Activated effector memory CD4-positive, alpha-beta T cell treated with anti-CD3 and anti-CD28 coated beads, Interleukin-2, amount 50 U/mL, for 16 hours (primary cell): ENCODE measurements at places on chromosomes 6 and 20.
A peak's percentile ranks its signal among the peaks of the same experiment; 100 is the strongest.

DNA sequence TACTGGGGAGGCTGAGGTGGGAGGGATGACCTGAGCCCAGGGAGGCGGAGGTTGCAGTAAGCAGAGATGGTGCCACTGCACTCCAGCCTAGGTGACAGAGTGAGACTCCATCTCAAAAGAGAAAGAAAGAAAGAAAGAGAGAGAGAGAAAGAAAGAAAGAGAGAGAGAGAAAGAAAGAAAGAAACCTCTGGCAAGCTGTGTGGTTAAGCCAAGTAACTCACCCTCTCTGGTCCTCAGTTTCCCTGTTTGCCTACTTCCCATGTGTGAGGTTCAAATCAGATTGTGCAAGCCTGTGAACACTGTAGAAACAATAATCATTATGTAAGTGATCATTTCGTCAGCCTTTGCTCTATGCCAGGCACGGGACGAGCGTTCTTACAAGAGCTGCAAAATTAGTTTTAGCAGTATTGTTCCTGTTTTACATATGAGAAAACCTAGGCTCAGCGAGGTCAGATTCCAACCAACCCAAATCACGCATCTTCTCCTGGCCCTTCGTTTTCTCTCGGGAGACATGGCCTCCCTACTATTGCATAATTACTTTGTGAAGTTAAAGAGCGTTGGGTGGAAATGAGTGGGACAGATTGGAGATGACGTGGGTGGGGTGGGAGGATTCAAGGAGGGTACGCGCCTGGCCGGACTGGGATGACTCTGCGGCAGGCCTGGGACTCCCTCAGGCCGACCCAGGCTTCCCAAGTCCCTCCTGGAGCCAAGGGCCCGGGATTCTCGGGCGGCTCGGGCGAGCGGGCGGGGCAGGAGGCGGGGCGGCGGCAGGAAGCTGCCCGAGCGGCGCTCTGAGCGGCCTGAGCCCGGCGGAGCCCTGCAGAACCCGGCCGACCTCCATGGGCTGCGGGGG is at the start of gene SNX21:
TSS of gene SNX21 (plus strand) at position 770 of the 853 bp plus-strand sequence. CDS start 121 bp downstream, outside the sequence.
- peak; percentile 75 for DNase-seq

DNA sequence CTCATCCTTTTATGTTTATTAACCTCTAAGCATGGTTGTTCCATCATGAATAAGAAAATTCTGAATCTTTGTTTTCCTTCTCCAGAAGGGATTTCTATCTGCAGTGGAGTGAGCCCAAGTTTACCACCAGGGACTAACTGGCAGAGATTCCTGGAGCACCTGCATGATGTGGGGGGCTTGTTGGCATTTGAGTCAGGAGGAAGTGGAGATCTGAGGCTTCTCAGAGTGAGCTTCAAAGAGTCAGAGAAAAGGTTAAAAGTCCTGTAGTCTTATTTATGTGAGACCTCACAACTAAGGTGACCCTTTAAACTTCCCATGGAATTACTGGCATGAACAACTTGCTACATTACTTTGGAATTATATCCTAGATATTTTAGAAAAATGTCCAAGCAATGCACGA is 138.1 kb upstream of the SLC24A3 start:
- DNase-seq, result no peak

DNA sequence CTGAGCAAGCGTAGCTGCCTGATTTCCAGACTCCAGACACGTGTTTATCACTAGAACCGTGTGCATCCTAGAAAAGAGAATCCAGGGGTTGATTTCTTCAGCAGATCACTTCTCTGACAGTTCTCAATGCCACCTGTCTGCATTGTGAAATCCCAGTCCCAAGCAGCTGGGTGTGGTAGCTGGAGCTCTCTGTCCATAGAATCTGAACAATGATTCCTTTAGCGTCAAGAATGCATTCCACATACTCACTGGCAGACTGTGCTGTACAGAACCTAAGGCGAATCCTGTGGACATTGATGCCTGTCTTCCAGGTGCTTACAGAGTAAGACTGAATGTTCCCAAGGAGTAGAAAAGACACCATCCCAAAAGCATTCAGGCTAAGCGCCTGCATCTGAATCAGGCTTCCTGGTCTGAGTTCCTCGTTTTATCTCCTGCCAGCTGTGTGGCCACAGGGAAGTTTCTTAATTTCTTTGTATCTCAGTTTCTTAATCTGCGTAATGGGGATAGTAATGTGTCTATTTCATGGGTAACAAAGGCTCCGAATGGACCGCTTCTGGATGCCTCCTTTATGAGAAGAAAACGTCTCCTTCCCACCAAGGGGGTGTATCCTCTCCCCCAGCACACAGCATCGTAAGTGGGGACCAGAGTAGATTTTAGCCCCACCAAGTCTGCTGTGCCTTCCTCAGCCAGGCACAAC is 10.4 kb upstream of the TRAF3IP2 start:
- no peak for DNase-seq

- peak; percentile 38 for DNase-seq
These were observed 25.1 kb downstream of the PHACTR3 start for GRCh38 chr20:59629141-59630045.

- no peak for DNase-seq
These were observed 38.4 kb downstream of the ZMYND8 start for GRCh38 chr20:47318027-47318585.

DNA sequence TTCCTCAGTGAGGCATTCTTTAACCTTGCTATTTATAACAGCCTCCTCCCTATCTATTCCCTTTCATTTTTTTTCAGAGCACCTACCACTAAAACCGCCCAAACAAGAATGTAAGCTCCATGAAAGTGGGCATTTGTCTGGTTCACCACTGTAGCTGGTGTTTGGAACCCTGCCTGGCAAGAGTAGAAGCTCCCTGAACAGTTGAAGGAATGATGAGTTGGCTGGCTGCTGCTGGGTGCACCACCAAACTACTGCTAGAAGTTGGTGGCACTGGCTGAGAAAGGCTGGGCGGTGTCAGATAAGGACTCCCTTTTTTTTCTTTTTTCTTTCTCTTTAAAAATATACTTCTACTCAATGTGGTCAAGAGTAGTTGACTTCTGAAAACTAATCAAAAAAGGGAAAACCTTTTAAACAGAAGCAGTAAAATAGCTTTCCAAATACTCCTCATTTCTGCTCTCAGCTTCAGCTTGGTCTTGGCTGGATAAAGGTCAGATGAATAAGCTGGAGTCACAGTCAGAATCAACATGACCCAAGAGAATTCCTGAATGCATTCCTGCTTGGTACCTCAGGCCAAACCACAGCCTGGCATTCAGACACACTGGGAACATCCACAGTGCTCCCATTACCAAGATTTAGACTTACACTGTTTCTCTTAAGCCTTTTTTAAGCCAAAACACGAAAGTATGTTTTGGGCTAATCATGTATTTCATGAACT is 38.0 kb downstream of the RTN4IP1 start:
- DNase-seq, result no peak

DNA sequence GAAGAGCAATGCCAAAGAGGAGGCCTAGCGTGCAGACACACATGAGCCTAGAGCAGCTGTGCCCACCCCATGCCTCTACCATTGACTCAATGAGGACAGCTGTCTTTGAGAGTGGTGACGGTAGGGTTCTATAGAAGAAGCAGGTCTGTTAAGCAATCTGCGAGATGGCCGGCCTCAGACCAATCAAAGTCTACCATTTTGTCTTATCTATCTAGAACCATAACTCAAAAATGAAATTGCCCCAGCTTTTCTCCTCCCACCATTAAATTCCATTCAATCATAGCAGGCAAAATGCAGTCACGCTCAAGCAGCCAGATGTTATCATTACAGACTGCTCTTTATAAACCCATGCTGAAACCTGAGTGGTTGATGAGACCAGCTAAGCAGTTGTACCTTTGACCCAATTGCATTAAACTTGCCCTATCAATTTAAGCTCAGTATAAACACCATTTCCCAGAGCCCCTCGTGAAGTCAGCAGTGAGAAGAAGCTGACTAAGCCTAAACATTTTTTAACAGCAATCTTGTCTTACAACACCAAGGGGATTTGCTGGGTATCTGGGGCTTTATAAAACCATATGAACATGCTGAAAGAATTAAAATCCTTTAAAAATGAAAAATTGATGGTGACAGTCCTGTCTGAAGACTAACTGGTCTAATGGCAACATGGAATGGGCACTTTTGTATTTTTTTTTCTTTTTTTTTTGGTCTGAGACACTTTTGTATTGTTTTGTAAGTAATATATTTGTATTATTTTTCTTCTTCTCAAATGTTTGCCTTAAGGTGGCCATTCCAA is 57.5 kb downstream of the FOXC1 start:
- DNase-seq, result no peak

GRCh38 chr6:149317644-149318571 is at the start of gene TAB2:
Gene TAB2, plus strand, starts transcription at chr6:149317712. Its CDS starts 52,286 bp downstream, at chr6:149369998.
- peak; percentile 93 for DNase-seq

DNA sequence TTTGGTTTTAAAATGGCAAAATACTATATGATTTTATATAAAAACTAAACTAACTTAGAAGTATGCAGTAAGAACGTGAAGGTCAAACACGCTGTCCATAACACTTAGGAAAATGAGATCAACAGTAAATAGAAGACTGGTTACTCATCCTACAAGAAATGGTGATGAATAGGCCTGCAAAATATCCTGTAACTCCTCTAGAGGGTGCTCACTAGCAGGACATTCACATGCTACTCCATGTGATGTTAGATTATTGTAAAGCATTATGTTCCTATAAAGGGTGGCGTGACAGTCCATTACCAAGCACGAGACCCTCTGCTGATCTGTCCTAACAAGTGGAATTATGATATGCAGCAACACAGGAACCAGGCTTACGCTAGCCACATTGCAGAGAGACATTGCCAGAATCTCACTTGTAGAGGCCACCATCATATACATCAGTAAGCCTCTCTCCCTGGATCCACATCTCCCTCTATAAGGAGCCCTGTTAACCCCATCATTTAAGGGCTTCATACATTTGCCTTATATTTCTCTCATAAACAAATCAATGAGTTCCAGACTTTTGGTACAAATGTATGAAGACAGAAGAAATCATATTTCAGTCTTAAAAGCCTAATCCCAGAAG is 18.0 kb upstream of the DEFB129 start:
- no peak for DNase-seq

DNA sequence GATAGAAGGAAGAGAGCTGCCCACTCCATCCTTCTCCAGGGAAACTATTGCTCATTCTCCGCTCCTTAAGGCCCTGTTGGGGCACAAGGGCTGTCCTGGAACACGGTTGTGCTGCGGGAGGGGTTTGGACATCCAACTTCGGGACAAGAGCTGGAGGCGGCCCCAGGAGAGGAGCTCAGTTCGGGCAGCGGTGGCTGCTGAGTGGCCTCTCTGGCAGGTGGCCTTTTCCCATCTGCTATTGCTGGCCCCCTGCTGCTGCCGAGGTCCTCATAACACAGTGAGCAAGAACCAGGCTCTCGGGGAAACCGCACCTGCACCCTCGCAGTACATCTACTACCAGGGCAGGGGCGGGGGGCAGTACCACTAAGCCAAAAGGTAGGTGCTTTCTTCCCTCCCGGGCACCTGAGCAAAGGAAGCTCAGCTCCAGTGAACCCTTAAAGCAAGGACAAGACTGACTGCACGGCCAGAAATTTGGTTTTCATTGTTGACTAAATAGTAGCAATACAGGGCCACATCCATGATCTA is 63.7 kb downstream of the PSMG4 start:
- DNase-seq, result no peak

DNA sequence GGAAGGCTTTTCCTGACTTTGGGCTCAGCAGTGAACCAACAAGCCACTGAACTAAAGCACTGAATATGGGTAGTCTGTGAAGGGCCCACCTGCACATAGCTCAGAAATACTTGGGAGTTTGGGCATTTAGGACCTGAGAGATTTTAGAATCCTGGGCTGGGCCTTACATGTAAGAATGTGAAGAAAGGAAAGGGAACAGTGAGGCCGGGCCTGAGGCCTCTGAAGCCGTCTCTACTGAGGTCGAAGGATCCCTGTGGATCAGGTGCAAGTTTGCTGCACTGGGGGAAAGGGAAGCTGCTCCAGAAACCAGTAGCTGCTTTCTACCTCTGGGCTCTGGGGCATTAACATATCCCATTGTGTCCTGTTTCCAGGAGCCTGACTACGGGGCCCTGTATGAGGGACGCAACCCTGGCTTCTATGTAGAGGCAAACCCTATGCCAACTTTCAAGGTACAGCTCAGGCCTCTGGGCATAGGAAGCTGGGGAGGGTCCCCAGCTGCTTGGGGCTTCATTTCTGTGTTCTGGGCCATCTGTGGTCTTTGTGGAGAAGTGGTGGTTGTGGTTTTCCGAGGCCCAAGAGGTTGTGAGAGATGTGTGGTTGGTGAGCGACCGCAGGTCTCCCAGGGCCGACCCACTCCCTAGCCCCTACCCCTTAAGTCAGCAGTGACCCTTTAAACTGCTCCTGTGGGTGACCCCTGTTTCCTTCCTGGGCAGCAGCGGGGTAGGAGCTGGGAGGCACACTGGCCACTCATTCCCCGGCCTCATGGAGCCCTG is 30.3 kb downstream of the PLCG1 start:
- peak; percentile 39 for DNase-seq

DNA sequence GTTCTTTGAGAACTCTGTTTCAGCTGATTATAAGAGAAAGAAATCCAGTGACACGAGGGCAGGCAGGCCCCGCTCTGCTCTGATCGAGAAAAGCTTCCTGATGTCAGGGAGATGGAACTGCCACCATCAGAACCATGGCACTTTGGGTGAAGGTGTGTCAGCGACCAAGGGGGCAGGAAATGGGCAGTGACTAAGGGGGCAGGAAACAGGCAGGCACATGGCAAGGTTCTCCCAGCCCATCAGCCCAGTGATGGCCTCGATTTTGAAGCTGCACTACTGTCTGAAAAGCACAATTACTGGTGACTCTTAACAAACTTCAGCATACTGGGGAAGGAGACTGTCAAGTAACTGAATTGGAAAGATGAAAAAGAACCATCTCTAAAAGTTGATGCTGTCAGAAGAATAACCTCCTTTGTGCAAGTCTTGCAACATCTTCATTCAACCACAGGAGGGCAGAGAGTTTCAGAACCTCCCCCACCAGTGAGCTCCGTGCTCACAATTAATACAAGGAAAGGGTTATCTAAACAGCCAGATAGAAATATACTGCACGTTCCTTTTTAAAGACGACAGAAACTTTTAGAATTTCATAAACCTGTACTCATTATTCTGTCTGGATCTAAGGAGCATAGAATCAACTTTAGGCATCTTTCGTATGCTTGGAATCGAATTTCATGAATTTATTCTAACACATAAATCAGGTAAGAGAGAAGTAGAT is 39.1 kb downstream of the TMX4 start:
- DNase-seq, result no peak

DNA sequence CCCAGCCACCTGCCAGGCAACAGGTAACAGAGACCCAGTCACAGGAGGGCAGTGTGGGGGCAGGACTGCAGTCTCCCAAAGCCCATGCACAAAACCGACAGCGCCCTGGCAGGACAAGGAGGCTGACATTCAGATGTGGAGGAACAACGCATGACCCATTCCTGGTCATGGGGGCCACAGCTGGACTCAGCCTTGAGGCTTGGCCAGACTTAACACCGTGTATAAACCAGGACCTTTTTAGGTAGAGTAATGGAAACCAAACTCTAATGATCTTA is 8.1 kb downstream of the GFRA4 start:
- DNase-seq, result no peak

GRCh38 chr20:55974491-55975202 is 30.7 kb downstream of the CBLN4 start:
- DNase-seq, result no peak

GRCh38 chr6:81169166-81169565 is 583.3 kb downstream of the TENT5A start:
- DNase-seq, result no peak

DNA sequence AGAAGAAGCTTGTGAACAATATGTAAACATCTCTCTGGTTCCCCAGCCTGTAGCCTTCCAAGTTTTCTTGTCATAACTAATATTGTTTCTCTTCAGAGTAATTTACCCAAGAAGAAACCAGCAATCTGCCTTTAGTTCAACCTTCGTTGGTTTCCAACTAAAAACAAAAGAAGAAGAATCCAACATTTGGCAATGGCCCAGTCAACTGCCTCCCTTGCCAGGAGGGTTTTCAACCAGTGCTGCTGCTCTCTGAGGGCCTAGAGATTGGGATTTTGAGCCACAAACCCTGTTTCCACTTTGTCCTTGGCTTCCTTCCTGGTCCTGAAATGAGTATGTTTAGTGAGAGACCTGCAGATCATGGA is 395.8 kb upstream of the CNR1 start:
- DNase-seq, result no peak
